RCC 7860 (cell line): ENCODE measurements at places on chromosomes 6 and 20.

- DNase-seq: no peak
Measured at GRCh38 chr6:127276331-127276730, 9.7 kb downstream of the RNF146 start.

GRCh38 chr20:20138301-20139064 lies 86.2 kb downstream of the CFAP61 start:
- no peak for DNase-seq

- DNase-seq: no peak
Measured at GRCh38 chr20:48787861-48788375, 39.9 kb downstream of the PREX1 start.

DNA sequence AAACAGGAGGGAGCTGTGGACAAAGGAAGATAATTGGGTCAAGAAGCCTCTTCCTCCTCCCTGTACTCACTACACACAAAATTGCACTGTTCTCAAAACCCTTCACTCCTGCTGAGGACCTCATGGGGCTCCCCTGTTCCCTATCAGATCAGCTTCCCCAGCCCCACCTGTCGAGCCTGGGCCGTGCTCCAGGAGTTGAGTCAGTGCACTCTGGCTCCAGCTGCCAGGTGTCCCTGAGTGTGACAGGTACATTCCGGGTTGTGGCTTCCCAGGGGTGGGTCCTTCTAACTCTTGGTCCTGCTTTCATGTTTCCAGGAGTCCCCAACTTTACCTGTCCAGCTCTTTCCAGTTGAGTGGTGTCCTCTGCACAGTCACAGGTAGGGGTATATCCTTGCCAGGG lies 8.4 kb downstream of the RAB5IF start:
- no peak for DNase-seq

DNA sequence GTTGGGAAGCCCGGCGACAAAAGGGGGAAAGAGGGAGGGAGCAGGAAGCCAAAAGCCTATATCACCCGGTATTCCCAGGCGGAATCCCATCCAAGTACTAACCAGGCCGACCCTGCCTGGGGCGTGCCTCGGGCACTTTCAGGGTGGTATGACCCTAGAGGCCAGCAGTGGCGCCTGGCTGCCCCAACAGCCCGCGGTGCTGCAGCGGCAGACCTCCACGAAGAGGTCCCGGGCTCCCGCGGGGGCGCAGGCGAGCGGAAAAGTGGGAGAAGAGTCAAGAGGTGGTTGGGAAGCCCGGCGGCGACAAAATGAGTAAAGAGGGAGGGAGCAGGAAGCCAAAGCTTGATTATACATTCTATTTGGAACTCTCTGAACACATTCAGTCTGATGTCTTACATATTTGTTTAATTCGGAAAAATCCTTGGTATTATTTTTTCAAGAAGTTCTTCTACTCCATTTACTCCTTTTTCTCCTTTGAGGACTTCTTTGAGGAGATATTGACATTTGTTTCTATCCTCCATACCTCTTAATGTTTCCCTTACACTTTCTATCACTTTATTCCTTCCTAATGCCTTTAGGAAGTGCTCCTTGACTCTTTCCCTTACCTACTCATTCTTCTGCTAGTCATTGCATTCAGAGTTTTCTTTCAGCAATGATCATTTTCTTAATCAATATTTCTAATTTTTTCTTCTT lies 11.5 kb downstream of the TREML4 start:
- DNase-seq: no peak

- DNase-seq: no peak
Measured at GRCh38 chr6:95143408-95144180, 433.7 kb upstream of the MANEA start.

DNA sequence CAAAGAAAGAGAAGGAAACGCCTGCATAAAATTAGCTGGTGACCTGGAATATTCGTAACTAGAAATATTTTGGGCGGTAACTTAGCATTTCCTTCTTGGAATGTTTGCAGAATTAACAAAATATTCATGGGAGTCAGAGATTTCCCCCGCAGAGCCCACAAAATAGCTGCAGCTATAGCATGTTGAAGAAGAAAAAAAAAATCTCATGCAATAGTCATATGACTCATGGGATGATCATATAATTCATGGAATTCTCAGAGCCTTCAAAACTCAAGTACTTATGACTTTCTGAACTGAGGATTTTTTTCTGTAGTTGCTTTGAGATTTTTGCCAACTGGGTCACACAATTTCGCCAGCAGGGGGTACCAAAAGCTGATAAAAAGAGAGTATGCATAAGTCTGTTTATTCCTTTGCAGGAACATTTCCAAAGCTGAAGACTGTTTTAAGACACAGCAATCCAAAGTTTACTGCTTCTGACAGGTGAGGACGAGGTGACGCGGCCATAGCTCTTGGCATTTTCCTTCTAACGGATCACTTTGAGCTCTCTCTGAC lies 586.0 kb upstream of the CHD6 start:
- DNase-seq: no peak
